H9 (cell line): ENCODE measurements at places on chromosomes 2 and 18. TPM values are rescaled to one million over a fixed set of nuclear protein-coding genes. Genes with fewer than 3 reads are reported as not detected.
A peak's percentile ranks its signal among the peaks of the same experiment; 100 is the strongest.

GRCh38 chr2:218295029-218295428 is 2.7 kb upstream of the TMBIM1 start:
- H3K36me3 ChIP-seq: no peaks in the 10 kb centered on the region
- 0 out of 2 replicates have a peak, but pooled peaks cover 2% of the 10 kb centered on the region for H3K4me1 ChIP-seq
- H3K27me3 ChIP-seq: no peaks in the 10 kb centered on the region
- H3K27ac ChIP-seq: no peak overlapping the region
- DNase-seq: no peak

- H3K36me3 ChIP-seq: no peaks in the 10 kb centered on the region
- H3K4me1 ChIP-seq: no peaks in the 10 kb centered on the region
- no peak overlapping the region for H3K4me3 ChIP-seq
- H3K27me3 ChIP-seq: no peaks in the 10 kb centered on the region
Observed at GRCh38 chr2:19689646-19690168, 212.1 kb downstream of the TTC32 start.

DNA sequence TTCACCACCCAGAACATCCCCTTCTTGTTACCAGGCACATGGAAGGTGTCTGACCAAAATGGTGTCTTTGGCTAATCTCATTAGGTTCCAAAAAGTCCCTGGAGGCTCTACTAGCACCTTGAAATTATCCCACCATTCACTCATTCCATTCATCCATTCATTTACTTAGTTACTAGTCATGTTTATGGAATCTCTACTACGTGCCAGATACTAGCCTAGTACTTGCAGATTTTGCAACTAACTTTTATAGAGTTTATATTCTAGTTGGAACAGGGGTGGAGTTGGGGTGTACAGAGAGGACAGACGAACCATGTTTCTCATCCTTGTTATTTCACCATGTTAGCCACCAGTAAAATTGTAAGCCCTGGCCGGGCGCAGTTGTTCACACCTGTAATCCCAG is 4.0 kb upstream of the NOP58 start:
- no peak overlapping the region for H3K27ac ChIP-seq
- no peak overlapping the region for H3K4me3 ChIP-seq
- DNase-seq: no peak
- H3K4me1 ChIP-seq: no peaks in the 10 kb centered on the region
- H3K27me3 ChIP-seq: no peaks in the 10 kb centered on the region; the same call in 1 of the 2 replicates

GRCh38 chr2:222862106-222862908 is 1.5 kb downstream of the ACSL3 start:
- no peaks in the 10 kb centered on the region for H3K36me3 ChIP-seq
- no peak overlapping the region for H3K4me3 ChIP-seq

GRCh38 chr2:25042321-25043240 is 705 bp downstream of the EFR3B start:
- DNase-seq: peak; percentile 38
- H3K36me3 ChIP-seq: peaks cover 7% of the 10 kb centered on the region
- H3K4me1 ChIP-seq: no peaks in the 10 kb centered on the region
- peaks cover 4% of the 10 kb centered on the region; the same call in 1 of the 2 replicates for H3K27me3 ChIP-seq
- H3K4me3 ChIP-seq: peak overlapping the region; percentile 91

KCNF1 gene
- 3.2 and 4.8 TPM in 2 replicates for total RNA-seq

DNA sequence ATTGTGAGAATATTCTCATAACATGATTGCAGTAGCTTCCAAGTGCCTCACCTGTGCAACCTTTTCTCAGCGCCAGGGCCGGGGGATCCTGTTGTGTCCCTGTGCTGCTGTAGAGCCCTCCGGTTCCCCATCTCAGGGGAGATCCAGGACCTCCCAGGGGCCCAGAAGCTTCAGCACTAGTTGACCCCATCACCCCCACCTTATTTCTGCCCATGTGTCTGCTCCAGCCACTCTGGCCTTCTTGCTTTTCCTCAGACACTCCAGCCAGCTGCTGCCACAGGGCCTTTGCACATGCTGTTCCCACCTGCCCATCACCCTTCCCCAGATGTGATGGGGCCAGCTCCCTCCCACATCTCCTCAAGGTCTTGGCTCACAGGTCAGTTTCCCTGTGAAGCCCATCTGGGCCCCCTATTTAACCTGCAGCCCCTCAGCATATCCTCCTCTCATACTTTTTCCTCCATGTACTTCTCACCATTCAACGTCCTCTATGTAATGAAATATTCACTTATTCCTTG is 226.5 kb downstream of the SEPTIN10 start:
- H3K4me1 ChIP-seq: peaks cover 7% of the 10 kb centered on the region; the same call in 1 of the 2 replicates
- no peaks in the 10 kb centered on the region; the same call in 2 of the 3 replicates for H3K36me3 ChIP-seq
- H3K4me3 ChIP-seq: no peak overlapping the region
- no peaks in the 10 kb centered on the region for H3K27me3 ChIP-seq
- no peak overlapping the region for H3K27ac ChIP-seq

ANKZF1 gene
- 45.9 and 55.4 TPM in 2 replicates for total RNA-seq

- H3K27ac ChIP-seq: peak overlapping the region; percentile 31
Observed at GRCh38 chr2:231672617-231673347, 35.5 kb upstream of the PTMA start.

DNA sequence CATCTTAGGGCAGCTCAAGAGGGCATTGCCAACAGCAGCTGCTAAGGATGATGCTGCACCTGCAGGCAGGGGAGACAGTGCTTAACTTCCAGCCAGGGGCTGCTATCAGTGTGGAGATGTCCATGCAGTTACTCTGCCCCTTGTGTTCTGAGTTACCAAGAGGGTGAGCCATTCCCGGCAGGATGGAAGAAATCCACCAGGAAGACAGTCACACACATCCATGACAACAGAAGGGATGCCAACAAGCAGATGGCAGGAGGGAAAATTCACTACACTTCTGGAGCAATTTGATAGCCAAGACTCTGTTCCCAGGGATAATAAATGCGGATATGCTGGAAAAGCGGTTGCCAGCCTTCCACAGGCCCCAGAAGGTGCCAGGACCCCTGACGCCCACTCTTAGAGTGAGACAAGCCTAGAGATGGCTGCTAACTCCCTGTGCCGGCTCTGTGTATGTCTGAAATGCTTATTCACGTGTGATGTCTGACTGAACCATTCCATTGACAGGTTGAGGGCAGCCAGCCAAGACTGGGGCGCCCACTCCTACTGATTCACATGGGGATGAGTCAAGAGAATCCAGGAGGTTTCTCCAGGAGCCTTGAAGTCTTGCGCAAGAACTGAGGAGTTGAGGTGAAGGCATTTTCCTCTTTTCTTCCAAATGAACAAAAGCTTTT is 24.5 kb downstream of the LOXHD1 start:
- H3K27ac ChIP-seq: no peak overlapping the region
- no peaks in the 10 kb centered on the region for H3K4me1 ChIP-seq
- no peak for DNase-seq
- no peaks in the 10 kb centered on the region for H3K27me3 ChIP-seq

HTRA2 gene
- total RNA-seq: 24.1 and 24.9 TPM in 2 replicates

GRCh38 chr2:129819855-129820254 is 159.6 kb upstream of the RAB6C start:
- H3K36me3 ChIP-seq: peaks cover 12% of the 10 kb centered on the region
- H3K4me1 ChIP-seq: no peaks in the 10 kb centered on the region
- no peak overlapping the region for H3K4me3 ChIP-seq

DNA sequence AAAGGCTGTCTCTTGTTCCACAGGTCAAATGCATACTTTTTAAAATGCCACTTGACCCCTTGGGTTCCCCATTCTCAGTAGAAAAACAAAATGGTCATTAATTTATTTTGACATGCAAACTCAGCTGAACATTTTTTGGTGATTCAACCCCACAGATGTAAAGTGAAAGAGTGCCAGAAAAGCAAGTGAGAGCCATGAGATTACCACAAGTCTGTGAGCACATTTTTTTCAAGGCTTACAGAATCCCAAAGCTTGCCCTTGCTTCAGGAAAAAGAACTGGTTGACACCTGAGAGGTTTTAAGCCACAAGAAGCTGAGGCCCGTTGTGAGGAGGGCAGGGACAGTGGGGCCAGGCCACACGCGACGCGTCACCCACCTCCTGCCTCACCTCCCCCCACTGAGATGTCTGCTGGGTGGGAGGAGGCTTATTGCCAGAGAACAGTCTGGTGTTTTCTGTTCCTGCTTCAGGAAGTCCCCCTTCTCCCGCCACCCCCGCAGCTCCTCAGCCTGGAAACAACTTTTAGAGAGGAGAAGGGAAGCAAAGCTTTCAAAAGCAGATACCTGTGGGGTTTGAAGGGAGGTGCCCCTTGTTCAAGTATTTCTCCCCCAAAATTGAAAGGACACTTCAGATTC is 70.4 kb upstream of the CYP1B1 start:
- peak; percentile 50 for DNase-seq
- H3K36me3 ChIP-seq: no peaks in the 10 kb centered on the region
- H3K27ac ChIP-seq: no peak overlapping the region
- H3K4me3 ChIP-seq: no peak overlapping the region

DNA sequence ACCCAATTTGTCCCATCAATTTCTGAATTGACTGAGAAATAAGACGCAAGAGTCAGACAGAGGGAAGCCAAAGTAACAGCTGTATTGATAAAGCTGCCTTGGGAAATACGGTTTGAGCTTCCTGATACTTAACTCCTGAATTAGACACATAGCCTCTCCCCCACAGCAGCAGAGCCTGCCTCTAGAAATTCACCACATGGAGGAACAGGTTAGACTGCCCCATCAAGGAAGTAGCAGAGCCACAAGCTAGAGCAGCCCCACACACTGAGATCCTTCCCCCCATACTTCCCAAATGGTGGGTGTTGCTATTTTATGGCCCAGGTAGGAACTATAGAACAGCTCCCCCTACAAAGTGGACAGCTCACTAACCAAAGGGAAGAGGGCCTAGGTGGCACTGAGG is 220.0 kb downstream of the SMAD2 start:
- no peak overlapping the region for H3K4me3 ChIP-seq
- H3K27ac ChIP-seq: no peak overlapping the region
- no peaks in the 10 kb centered on the region for H3K4me1 ChIP-seq

DNA sequence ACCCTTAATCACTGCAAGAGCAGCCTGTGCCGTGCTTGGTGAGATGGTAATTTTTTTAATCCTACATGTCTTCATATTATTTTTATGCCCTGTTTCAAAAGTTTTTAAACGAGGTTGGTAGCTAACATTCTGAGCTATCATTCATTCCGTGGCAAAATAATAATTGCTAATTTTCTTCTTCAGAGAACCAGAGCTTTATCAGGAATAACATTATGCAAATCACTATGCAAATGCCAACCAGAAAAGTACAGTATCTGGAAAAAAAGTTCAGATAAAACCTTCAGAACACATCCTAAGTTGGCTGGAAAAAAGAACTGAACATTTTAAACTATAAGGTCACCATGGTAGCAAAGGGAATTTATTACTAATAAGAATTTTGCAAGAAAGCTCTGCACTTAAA is 165.1 kb upstream of the NABP1 start:
- no peak overlapping the region for H3K4me3 ChIP-seq
- H3K4me1 ChIP-seq: no peaks in the 10 kb centered on the region
- peaks cover 8% of the 10 kb centered on the region for H3K36me3 ChIP-seq
- DNase-seq: no peak
- no peaks in the 10 kb centered on the region for H3K27me3 ChIP-seq
- H3K27ac ChIP-seq: no peak overlapping the region

TNFRSF11A gene
- total RNA-seq: 7.8 and 8.1 TPM in 2 replicates

DNA sequence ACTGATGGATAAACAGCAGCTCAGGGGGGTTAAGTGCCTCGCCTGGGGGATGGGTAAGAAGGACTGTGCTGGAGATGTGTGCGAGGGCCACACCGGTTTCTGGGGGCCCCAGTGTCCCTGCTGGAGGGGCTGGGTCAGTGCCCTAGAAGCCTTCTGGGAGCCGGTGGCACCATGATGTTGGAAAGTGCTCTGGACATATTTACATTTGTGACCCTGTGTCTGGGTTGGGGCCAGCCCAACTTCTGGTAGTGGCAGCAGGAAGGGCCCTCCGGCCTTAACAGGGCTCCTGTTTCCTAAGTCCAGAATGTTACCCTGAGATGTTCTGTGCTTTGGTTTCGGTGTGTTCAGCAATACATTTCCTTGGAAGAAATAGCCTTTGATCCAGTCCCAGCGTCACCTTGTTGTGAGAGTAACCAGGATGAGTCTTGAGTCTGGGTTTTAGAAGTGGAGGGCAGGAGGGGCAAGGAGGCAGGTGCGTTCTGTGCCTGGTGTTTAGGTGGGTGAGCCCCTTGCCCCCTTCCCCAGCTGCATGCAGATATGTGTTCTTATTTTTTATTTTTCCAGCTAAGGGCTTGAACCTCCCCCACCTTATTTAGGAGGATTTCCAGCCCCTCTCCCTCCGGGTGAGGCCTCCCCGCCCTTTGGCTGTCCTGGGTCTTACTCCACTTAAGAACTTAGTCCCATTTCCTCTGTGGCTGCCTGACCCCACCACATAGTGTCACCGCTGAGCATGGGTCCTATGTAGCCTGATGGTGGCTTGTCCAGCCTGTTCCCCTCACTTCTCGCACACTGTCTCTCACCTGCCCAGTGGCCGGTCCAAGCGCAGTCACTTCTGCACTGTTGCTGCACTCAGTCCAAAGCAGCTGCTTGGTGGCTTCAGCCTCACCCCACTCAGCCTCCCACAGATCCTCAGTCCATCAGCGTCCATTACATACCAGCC is 132.7 kb upstream of the HS6ST1 start:
- H3K27me3 ChIP-seq: no peaks in the 10 kb centered on the region
- DNase-seq: peak; percentile 23
- peak overlapping the region; percentile 13; the same call in 1 of the 3 replicates for H3K4me3 ChIP-seq
- no peaks in the 10 kb centered on the region for H3K36me3 ChIP-seq

DNA sequence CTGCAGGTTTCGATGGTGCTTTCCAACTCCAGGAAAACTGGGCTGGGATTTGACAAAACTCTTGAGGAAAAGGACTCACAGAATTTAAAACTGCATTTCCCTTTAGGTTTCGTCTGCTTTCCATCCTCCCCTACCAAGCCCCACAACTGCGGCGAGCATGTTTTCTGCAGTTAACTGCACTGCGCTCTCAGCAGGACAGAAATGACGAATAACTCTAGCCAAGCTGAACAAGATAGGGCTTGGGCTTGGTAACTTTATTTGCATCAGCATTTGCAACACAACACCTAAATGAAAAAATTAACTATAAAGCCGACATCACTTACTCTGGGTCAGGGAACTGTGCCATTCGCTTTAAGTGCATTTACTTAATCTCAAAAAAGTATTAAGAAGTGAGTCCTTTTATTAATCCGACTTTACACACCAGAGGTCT is 669 bp upstream of the PIKFYVE start:
- H3K27me3 ChIP-seq: no peaks in the 10 kb centered on the region
- peak overlapping the region; percentile 98 for H3K4me3 ChIP-seq
- peak overlapping the region; percentile 46 for H3K27ac ChIP-seq
- H3K4me1 ChIP-seq: no peaks in the 10 kb centered on the region
- H3K36me3 ChIP-seq: no peaks in the 10 kb centered on the region
- DNase-seq: no peak

GRCh38 chr2:110731064-110731463 is 1.3 kb upstream of the ACOXL start:
- peaks cover 3% of the 10 kb centered on the region; the same call in 1 of the 2 replicates for H3K27me3 ChIP-seq
- peaks cover 15% of the 10 kb centered on the region for H3K4me1 ChIP-seq
- peak overlapping the region; percentile 91 for H3K4me3 ChIP-seq
- H3K27ac ChIP-seq: peak overlapping the region; percentile 40

- H3K27ac ChIP-seq: no peak overlapping the region
- H3K36me3 ChIP-seq: no peaks in the 10 kb centered on the region
- H3K27me3 ChIP-seq: no peaks in the 10 kb centered on the region
- no peak for DNase-seq
- H3K4me3 ChIP-seq: no peak overlapping the region
- H3K4me1 ChIP-seq: no peaks in the 10 kb centered on the region
Observed at GRCh38 chr2:151007365-151007764, 254.3 kb downstream of the RBM43 start.

- H3K4me3 ChIP-seq: no peak overlapping the region
- DNase-seq: no peak
- H3K4me1 ChIP-seq: no peaks in the 10 kb centered on the region
- no peaks in the 10 kb centered on the region for H3K27me3 ChIP-seq
- no peak overlapping the region for H3K27ac ChIP-seq
Observed at GRCh38 chr2:102449370-102449974, 23.6 kb upstream of the SLC9A4 start.

SULT1C4 gene
- 0.86 and 0.96 TPM in 2 replicates for total RNA-seq
